HS-5 (cell line): ENCODE measurements at places on chromosomes 12 and 14.

DNA sequence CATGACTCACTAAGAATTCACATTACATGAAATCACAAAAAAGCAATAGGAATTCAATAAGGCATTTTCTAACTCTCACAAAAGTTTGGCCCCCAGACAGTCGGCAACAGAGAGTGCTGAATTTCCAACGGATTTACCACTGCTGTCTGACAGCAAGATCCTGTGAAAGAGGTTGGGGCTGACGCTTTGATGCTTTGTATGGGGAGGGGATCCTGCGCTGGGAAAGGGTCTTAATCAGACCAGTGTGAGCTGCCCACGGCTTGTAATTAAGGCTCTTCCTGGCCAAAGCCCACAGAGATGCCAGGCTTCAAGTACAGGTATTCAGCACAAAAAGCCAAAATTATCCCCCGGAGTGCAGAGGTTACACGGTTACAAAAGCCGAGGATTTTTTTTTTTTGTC, 66.8 kb upstream of the TMCC3 start:
- no peak for DNase-seq

DNA sequence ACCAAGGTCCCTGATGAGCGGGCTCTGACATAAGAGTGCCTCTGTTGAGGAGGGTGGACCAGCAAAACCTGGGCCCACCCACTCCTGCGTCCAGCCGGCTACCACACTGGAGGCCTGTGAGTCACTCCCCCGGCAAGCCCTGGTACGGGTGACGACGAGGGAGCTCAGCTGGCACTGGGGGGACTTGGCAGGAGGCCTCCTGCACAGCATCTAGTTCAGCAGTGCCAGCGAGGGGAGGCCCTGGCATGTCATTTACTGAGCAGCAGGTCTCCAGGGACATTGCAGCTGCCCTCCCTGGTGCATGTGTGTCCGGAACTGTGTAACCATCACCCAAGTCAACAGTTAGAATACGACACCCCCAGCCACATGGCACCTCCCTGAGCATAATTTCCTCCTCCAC, 24.4 kb downstream of the CD9 start:
- DNase-seq = no peak

DNA sequence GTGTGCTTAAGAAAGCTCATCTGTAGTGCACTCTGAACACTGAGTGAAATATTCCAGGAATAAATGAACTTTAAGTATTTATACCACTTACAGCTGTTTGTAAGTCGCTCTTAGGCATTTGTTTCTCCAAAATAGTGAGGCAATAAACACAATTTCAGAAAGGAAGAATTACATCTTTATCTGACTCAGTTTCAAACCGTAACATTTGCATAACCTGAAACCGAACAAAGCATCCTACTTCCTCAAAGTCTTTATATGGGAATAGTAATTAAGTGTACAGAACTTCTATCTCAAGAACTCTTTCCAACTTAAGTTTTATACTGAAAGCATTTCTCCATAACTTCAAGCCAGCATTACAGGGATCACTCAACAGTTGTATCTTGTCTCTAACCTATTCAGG, 58.4 kb downstream of the SOX5 start:
- DNase-seq = no peak

- no peak for DNase-seq
These were observed 41.1 kb downstream of the TMEM63C start for GRCh38 chr14:77222546-77223225.

DNA sequence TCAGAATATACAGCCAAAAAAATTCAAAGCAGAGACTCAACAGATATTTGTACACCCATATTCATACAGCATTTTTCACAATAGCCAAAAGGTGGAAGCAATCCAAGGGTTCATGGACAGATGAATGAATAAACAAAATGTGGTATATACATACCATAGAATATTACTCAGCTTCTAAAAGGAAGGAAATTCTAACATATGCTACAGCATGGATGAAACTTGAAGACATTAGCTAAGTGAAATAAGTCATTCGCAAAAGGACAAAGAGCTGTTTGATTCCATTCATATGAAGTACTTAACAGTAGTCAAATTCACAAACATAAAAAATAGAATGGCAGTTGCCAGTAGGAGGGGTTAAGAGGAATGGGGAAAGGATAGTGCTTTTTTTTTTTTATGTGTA, 91.8 kb upstream of the ARID2 start:
- peak; percentile 90 for DNase-seq

DNA sequence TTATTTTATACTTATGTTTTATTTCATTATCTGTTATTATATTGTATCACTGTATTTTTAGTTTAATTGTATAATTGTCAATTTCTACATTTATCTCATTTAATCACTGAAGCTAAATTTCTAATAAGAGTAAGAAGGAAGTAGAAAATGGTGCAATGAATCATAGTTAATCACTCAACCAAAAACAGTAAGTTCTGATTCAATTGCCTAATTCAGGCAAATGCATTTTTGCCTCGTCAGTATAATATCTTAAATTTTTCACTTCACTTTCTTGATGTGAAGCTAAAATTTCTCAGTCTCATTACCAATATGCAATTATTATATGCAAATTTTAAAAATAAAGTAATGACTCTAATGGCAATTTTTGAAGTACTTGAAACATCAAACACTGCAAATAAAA, 340.5 kb upstream of the USP15 start:
- DNase-seq = no peak

GRCh38 chr12:98895086-98895651, 250.1 kb downstream of the APAF1 start:
- DNase-seq = no peak

GRCh38 chr14:56902385-56902784, 92.1 kb upstream of the OTX2 start:
- DNase-seq = no peak

- no peak for DNase-seq
These were observed 106.2 kb downstream of the TMEM30B start for GRCh38 chr14:61174987-61175386.
